Activated naive CD4-positive, alpha-beta T cell treated with Interleukin-2 at 50 U/mL for 16 hours (primary cell): ENCODE measurements at places on chromosomes 12 and 14.

- DNase-seq: no peak
Observed at GRCh38 chr14:31010935-31011334, 14.5 kb upstream of the AP4S1 start.

DNA sequence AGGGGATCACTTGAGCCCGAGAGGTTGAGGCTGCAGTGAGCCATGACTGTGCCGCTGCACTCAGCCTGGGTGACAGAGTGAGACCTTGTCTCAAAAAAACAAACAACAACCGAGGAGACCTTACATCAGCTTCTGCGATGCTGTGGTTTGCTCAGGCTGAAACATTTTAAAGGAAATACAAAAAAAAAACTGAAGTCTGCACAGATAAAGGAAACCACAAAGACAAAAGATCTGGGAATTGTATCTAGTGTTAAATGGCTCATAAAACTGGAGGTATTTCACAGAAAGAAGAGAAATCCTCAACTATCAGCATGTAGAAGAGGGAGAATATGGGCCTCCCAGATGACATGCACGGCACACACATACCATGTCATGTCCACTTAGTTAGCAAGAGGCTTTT is 60.3 kb upstream of the VPS33A start:
- DNase-seq: no peak

DNA sequence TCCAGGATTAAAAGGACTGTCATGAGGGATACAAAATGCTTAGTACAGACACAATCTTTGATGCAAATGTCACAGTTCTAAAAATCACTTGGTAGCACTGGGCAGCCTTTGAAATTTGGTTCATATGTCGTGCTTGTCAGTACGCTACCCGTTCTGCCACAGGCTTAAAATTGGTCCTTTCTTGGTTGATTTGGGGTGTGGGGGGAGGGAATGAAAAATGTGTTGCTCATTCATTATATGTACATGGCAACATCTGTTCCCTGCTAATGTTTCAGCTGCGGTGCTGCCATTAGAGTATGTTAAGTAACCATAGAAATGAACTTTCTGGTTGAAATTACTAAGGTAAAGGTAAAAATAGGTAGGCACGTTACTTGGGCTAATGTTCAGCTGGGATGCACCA is 155.4 kb upstream of the ARHGAP5 start:
- DNase-seq: no peak

- DNase-seq: peak; percentile 43
Observed at GRCh38 chr14:77375973-77376770, 722 bp downstream of the TMED8 start.

DNA sequence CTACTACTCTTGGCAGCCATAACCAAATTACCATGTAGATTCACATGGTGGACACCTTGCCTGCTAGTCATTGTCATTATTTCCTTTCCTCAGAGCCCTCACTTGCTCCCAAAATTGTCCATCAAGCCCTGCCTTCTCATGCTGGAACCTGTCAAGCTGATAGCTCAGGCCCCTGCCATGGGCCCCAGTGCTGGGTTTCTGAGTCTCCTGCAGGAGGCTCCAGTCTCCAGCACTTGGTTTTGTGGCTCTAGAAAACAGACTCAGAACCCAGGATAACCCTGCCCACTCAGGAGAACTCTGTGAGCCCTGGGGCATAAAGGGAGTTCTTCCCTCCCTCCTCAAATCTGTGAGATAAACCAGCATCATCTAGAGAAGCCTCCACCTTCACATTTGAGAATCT is 10.8 kb downstream of the KRT71 start:
- DNase-seq: no peak

GRCh38 chr14:51653079-51653774 is 1.5 kb downstream of the FRMD6 start:
- DNase-seq: no peak

- no peak for DNase-seq
Observed at GRCh38 chr14:74638066-74638465, 26.0 kb upstream of the LTBP2 start.

DNA sequence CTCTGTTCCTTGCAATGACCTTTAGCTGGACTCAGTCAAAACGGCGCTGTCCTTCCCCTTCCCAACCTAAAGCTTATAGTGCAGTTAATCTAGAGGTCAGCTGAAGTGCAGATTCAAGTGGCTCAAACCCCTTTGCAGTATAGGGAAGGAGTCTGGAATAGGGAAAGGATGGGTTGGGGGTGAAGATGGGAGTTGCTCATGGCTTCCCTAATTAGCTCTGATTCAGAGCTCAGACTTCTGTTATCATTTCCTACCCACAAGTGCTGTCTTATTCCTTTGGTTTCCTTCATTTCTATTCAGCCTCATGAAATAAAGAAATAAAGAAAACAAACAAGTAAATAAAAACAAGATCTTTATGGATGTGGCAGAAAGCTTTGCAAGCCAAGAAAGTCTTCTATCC is 264.0 kb upstream of the HMGA2 start:
- DNase-seq: no peak
